ENCODE measurements at places on chromosomes 3 and 15.

- peak; percentile 82 for DNase-seq
Observed at GRCh38 chr15:97903971-97904572, 56.4 kb upstream of the ARRDC4 start.

GRCh38 chr3:60000311-60001105 is 950.7 kb upstream of the CFAP20DC start:
- no peak for DNase-seq

DNA sequence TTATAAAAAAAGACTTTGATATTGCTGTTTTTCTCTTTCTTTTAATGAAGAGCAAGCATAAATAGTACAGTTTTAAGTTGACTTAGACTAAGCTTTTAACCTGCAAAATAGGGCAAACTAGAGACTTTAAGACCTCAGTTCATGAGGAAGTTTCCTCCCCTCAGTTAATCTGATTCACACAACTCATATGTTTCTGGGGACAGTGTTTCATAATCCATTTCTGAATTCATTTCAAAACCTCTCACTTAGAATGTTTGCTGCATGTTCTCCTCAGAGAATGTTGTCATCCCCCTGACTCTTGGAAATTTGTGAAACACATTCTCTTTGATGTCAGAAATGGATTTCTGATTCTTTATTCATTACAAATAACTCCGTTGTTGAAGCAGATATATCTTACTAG is 79.3 kb upstream of the SKOR1 start:
- no peak for DNase-seq

DNA sequence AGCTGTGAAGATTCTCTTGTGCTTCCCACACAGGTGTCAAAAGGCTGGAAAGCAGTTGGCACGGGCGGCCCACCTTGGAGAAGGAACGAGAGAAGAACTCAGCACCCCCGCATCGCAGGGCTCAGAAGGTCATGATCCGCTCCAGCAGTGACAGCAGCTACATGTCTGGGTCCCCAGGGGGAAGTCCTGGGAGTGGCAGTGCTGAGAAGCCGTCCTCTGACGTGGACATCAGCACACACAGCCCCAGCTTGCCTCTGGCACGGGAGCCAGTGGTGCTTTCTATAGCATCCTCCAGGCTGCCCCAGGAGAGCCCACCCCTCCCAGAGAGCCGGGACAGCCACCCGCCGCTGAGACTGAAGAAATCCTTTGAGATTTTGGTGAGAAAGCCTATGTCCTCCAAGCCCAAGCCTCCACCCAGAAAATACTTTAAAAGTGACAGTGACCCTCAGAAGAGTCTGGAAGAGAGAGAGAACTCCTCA is 31.4 kb downstream of the STARD5 start:
- DNase-seq, result no peak

DNA sequence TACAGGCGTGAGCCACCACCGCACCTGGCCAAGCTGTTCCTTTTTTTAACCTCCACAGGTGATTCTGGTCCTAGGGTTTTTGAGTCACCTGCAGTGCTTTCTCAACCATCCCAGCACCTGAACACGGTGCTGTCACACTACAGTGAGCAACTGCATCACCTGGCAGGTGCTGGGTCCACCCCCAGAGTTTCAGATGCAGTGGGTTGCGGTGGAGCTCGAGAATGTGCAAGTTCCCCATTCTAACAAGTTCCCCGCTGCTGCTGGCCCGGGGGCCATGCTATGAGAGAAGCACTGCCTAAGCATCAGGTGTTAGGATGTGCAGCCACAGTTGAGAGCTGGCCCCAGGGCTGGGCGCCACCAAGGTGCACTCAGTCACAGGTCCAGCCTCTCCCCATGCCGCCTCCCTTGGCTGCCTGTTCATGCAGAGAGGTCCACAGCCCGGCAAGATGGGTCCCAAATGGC is 18.0 kb downstream of the ISG20 start:
- DNase-seq, result no peak

- no peak for DNase-seq
Observed at GRCh38 chr3:105801397-105801796, 67.4 kb downstream of the CBLB start.

- peak; percentile 41 for DNase-seq
Observed at GRCh38 chr15:90561344-90562244, 31.9 kb downstream of the CRTC3 start.

DNA sequence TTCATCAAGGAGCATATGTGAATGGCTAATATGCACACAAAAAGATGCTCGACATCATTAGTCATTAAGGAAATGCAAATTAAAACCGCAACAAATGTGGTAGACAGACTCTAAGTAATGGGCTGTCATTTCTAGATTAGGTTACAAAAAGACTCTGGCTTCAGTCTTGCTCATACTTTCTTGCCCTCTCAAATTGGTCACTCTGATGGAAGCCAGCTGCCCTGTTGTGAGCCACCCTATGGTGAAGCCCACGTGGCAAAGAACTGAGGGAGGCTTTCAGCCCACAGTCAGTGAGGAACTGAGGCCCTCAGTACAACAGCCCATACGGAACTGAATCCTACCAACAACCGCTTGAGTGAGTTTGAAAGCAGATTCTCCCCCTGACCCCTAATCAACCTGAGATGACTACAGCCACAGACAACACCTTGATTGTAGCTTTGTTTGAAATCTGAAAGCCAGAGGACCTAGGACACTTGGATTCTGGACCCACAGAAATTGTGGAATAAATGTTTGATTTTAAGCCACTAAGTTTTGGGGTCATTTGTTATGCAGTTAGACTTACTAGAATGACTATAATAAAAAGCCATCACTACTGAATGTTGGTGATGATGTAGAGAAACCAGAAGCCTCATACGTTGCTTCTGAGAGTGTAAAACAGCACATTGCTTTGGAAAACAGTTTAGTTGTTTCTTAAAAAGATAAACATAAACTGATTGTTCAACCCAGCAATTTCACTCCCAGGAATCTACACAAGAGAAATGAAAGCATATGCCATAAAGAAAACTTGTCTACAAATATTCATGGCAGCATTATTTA is 45.7 kb downstream of the EHHADH start:
- no peak for DNase-seq

DNA sequence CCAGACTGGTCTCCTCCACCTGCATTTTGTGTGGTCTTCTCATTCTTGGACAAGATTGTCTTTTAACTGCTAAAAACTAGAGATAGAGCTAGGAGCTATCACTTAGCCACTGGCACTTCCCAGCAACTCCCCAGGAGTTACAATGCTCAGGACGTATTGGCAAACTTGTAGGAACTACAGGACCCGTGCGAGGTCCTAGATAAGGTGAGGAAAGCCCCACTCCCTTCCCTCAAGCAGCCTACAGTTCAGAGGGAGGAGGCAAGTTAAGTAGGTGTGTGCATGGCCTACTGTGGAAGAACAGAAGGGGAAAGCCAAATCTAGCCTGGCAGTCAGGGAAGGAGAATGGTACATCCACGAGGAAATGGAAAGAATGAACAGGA is 504.7 kb upstream of the PROK2 start:
- DNase-seq, result no peak

- no peak for DNase-seq
Observed at GRCh38 chr3:19248143-19248542, 99.8 kb downstream of the KCNH8 start.

GRCh38 chr3:184134746-184135148 is 411 bp upstream of the EIF2B5 start:
- peak; percentile 41 for DNase-seq

GRCh38 chr3:120908795-120909601 is 993 bp downstream of the STXBP5L start:
- peak; percentile 91 for DNase-seq

GRCh38 chr3:146217324-146217723 is 33.6 kb downstream of the PLSCR4 start:
- DNase-seq, result no peak

DNA sequence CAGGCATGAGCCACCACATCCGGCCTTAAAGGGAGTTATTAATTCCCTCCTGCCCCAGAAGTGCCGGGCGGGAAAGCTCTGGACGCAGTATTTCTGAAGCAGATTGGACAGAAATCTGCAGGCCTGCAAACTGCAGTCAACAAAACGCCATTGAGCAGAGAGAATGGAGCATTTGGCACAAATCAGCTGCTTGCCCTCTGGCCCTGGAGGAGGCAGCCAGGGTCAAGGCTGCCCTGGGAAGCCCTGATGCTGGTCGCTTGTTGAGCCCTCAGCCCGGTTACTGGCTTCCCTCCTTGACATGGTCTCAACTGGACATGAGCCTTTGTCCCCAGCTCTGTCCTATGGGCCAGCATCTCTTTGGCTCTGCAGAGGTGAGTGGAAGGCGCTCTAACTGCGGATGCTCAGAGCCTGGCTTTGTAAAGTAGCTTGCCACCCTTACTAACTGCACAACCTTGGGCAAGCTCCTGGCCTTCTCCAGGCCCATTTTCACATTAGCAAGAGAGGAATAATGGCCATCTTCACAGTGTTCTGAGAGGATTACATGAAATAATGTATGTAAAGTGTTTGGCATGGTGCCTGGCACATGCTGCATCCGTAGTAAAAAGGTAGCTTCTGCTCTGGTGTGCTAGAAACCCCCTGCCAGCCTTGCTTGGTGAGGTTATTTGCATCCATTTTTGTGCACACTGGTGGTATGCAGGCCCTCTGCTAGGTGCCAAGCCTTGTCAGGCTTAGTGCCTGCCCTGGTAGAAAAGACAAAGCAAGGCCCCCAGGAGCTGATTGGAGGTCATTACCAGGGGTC is 4.1 kb downstream of the SEMA4B start:
- peak; percentile 73 for DNase-seq

GRCh38 chr3:126391631-126392030 is 3.1 kb upstream of the CFAP100 start:
- DNase-seq, result no peak

DNA sequence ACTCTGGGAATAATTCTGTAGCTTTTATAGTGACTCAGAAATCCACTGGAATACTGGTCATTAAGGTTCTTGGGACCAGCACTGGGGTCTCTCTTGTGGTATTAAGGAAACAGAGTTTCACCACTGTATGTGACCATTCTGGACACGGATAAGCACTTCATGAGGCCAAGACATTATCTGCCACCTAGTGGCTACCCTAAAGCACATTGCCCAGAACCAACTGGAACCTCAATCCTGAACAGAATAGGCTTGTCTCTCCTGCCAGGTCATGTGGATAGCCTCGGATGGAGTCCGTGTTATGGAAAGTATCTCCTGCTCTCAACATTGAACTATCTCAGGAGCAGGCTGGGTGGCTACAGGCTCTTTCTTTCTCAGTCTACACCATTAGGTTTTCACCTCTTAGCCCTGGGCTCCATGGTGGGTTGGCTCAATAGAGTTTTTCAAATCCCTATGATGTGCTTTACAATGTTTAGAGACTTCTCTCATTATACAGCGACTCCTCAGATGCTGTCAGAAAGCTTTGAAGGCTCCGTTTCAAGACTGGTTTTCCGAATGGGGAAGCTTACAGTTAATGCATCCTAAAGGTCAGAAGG is 167.6 kb upstream of the ST8SIA2 start:
- DNase-seq, result peak; percentile 8

DNA sequence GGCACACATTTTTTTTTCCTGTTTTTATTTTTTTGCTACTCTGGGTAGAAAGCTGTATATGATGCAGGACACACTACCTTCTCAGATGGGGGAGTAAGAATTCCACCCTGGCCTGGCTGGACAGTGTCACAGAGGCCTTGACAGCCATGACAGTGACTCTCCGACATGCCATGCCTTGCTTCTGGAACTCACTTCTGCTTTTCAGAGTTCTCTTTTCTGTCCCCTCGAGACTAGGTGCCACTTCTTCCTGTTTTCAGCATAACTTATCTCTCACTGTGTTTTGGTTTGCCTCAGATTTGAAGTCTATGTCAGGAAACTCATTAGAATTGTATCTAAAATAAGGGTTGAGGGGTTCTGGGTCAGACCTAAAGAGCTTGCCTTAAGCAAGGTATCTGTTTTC is 69.1 kb upstream of the SEC13 start:
- no peak for DNase-seq

GRCh38 chr3:129442486-129442885 is 2.5 kb downstream of the IFT122 start:
- no peak for DNase-seq

- no peak for DNase-seq
Observed at GRCh38 chr3:190554197-190554596, 40.3 kb downstream of the IL1RAP start.

- DNase-seq, result peak; percentile 80
Observed at GRCh38 chr3:129593595-129594339, 12.7 kb downstream of the PLXND1 start.

GRCh38 chr3:123143669-123144411 is 57.9 kb upstream of the SEC22A start:
- DNase-seq, result no peak

- DNase-seq, result no peak
Observed at GRCh38 chr3:194860725-194861124, 175.0 kb downstream of the FAM43A start.

- DNase-seq, result no peak
Observed at GRCh38 chr15:44654858-44655257, 8.6 kb downstream of the SPG11 start.

DNA sequence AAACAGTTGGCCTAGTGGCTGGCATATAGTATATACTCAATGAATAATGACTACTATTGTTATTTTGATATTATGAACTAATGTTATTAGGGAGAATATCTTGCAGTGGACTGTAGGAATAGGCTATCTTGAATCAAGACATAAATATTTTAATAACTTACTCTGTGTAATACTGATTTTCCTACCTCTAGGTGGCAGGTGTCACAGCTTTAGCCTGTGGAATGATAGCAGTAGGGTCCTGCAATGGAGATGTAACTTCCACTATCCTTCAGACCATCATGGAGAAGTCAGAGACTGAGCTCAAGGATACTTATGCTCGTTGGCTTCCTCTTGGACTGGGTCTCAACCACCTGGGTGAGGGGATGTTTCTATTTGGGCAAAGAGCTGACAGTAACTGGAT is 6.5 kb downstream of the PSMD2 start:
- DNase-seq, result peak; percentile 29

DNA sequence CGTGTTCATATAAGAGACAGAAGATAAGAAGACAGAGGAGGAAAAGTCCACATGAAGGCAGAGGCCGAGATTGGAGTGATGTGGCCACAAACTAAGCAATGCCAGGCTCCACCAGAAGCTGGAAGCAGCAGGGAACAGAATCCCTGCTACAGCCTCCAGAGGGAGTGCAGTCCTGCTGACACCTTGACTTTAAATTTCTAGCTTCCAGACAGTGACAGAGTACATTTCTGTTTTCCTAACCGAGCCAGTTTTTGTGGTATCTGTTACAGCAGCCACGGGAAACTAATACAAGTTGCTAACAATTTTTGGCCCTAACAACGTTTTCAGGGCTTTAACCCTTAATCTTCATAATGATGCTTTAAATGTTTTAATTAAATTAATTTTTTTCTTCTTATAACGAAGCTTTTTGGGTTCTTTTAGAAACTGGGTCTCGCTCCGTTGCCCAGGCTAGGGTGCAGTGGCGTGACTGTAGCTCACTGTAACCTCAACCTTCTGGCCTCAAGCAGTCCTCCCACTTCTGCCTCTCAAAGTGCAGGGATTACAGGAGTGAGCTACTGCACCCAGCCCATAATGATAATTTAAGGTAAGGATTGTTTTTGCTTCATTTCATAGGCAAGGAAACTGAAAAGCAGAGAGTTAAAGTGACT is 202.3 kb upstream of the PROK2 start:
- peak; percentile 9 for DNase-seq

GRCh38 chr3:37627951-37628620 is 233.6 kb upstream of the CTDSPL start:
- peak; percentile 62 for DNase-seq

GRCh38 chr3:147396712-147397046 is 9.7 kb downstream of the ZIC4 start:
- no peak for DNase-seq
